Right lobe of liver (tissue), 6 donors: ENCODE measurements at places on chromosomes 5 and 9. TPM values are rescaled to one million over a fixed set of nuclear protein-coding genes. Genes with fewer than 3 reads are reported as not detected.

Gene CTXN3
- total RNA-seq, result not detected

Gene EGFL7
- total RNA-seq, result 54.2 TPM

Gene GFI1B
- total RNA-seq, result 0.39 TPM

Gene FAM200C
- total RNA-seq, result 0.86 TPM

Gene FABP6
- total RNA-seq, result not detected

Gene ADAMTS2
- 14.3 TPM for total RNA-seq

Gene NR6A1
- total RNA-seq, result 1.6 TPM

Gene SOWAHA
- 1.4 TPM for total RNA-seq

Gene FOXD4L5
- total RNA-seq, result not detected

Gene STKLD1
- 0.81 TPM for total RNA-seq

Gene BTNL3
- total RNA-seq, result not detected

Gene C9orf50
- total RNA-seq, result not detected

Gene LRRC26
- total RNA-seq, result 0.17 TPM
